A172 (cell line): ENCODE measurements at places on chromosomes 6 and 20. TPM values are rescaled to one million over a fixed set of nuclear protein-coding genes. Genes with fewer than 3 reads are reported as not detected.

DNA sequence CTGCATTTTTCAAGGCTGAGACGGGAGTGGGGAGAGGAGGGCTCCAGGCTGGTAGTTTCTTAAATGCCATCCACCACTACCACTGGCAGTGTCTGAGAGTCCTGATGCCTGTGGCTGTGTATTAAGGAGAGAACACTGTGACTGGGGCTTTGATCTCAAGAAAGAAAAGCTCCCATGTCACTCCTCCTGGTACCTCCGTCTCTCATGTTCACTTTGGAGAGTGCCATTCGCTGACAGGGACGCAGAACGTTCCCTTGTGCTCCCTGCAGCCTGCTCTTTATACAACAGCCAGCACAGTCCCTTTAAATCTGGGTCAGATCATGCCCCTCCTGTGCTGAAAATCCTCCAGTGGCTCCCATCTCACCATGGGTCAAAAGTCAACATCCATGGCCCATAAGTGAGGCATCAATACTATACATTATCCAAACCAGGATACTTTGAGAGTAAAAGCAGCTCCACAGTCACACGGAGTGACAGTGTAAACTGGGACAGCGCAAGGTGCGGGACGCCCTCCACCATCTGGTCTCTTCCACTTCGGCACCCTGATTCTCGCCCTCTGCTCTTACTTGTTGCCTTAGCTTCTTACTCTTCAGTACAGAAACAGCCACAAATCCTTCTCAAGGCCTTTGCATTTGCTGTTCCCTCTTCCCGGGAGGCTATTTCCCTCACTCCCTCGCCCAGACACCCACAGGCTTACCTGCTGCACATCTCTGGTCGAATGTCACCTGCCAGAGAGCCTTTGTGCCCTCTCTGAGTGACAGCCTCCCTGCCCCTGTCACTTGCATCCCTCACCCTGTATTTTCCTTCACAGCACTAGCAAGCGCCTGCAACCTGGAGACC lies 20.0 kb downstream of the PDYN start:
- no peak for DNase-seq

- DNase-seq = no peak
Measured at GRCh38 chr6:151441390-151442166, 10.3 kb downstream of the RMND1 start.

- no peak for DNase-seq
Measured at GRCh38 chr20:46375771-46376170, 30.6 kb downstream of the ELMO2 start.

The ZCCHC3 gene
- 12.9 and 18.2 TPM in 2 replicates for total RNA-seq

GRCh38 chr20:51789434-51789833 lies 12.9 kb downstream of the SALL4 start:
- no peak for DNase-seq

DNA sequence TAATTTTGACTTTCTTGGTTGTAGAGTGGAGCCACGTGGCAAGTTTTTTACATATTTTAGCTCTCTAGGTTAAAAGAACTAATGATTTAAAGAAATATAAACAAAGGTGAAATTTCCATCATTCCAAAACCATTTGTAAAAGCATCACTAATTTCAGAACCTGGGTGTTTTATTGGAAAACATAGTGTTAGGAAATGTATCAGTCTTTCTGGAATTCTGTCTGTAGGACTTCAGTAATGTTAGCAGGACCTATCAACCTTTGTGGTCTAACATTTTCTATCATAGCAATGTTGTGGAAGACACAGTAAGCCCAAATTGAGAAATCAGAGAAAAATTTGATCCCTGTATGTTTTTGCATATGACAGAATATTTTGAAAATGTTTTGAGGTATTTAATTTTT lies 28.3 kb downstream of the L3MBTL3 start:
- DNase-seq = no peak

The RFX6 gene
- total RNA-seq = not detected in 2 replicates

The SMOC2 gene
- total RNA-seq = not detected in 2 replicates

- DNase-seq = peak; percentile 2
Measured at GRCh38 chr6:132960720-132961119, 146.4 kb downstream of the RPS12 start.

DNA sequence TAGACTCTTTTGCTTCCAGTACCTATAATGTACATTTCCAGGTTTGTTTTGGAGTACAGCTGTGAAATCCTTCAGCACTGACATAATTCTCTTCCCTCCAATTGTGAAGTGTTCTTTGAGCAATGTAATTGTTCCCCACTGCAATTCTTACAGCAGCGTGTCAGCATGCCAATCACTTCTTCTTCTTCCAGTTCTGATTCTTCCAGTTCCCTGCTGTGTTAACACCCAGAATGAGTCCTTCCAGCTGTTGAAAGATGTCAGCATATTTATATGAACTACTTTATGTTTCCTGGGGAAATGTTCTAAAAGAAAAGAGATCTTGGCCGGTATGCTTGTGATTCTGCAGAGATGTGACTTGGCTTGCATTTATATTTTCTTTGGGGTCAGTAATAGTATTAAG lies 213.9 kb downstream of the UNC5CL start:
- no peak for DNase-seq

- no peak for DNase-seq
Measured at GRCh38 chr20:4950437-4950836, 50.9 kb downstream of the SLC23A2 start.

- peak; percentile 48 for DNase-seq
Measured at GRCh38 chr6:82248273-82248735, 760 bp upstream of the IBTK start.

DNA sequence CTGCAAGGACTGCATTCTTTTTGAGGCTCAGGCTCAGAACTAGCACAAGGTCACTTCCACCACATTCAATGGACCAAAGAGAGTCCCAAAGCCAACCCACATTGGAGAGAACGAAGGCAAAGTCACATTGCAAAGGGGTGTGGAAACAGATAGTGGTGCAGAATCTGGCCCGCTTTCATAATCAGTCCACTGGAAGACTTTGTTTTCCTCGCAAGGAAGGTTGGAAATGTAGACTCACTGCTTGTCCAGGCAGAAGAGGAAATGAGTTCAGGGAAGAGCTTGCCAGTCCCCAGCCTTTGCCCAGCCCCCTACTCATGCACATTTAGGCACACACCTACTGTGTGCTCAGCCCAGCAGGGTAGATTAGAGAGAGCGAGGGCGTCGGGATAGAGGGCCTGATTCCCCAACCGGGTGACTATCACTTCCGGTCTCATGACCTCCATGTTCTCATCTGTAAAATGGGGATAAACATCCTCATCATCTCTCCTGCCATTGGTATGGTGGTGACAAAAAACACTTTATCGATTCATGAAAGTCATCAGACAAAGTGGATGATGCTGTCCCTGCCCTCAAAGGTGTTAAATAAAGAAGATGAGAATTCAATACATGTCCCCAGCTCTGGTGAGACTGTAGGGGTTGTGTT lies 24.3 kb upstream of the CCN5 start:
- no peak for DNase-seq

The ME1 gene
- 23.1 and 23.3 TPM in 2 replicates for total RNA-seq

The GLP1R gene
- not detected in 2 replicates for total RNA-seq

- no peak for DNase-seq
Measured at GRCh38 chr20:61835791-61836350, 229.8 kb downstream of the TAF4 start.

- no peak for DNase-seq
Measured at GRCh38 chr6:140285471-140285870, 911.0 kb upstream of the CITED2 start.

- peak; percentile 23 for DNase-seq
Measured at GRCh38 chr20:47854687-47855212, 69.5 kb upstream of the SULF2 start.

GRCh38 chr6:139443231-139444112 lies 69.0 kb upstream of the CITED2 start:
- DNase-seq = no peak

- DNase-seq = no peak
Measured at GRCh38 chr6:158778005-158778527, 41.1 kb downstream of the EZR start.

DNA sequence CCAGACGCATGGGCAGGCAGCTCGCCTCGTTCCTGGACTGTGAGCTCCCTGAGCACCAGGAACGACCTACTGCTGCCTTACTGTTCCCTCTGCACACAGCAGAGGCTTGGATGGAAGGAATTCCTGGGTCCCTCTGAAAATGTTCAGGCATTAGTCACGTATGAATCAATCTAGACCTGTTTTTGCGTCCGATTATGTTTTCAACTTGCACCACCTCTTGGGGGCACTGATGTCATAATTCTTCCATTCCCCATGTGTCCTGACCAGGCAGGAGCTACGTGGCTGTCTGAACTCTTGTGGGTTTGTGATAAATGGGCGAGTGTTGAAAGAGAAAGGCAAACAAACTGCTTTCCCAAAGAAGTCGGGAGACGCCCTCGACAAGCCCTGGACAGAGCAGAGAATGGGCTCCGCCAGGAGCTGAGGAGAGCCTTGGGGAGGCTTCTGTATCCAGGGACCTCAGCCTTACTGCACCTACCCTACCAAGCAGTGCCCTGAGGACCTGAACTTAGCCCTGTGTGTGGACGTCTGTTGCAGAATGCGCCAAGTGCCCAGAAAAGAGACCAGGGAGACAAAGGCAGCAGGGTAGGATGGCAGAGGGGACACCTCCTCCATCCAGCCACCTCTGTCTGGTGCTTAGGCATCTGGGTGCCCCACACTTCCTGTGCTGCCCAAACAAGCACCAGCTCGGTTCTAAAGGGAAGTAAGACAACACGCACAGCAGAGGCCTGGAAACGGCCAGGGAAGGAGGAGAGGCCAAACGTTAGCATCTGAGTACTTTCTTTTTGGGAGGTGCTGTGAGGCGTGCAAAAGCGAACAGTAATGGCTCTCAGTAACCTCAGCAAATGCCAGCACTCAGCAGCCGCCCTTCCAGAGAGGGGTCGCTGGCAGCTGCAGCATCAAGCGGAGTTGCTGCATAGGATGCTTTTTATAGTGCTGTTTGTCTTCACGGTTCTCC lies 124.2 kb downstream of the LY86 start:
- peak; percentile 87 for DNase-seq

The PPP1R3G gene
- 0.22 and 1.5 TPM in 2 replicates for total RNA-seq

The POU3F2 gene
- 0.91 and 0.93 TPM in 2 replicates for total RNA-seq

GRCh38 chr6:15941168-15941567 lies 187.7 kb upstream of the MYLIP start:
- no peak for DNase-seq

DNA sequence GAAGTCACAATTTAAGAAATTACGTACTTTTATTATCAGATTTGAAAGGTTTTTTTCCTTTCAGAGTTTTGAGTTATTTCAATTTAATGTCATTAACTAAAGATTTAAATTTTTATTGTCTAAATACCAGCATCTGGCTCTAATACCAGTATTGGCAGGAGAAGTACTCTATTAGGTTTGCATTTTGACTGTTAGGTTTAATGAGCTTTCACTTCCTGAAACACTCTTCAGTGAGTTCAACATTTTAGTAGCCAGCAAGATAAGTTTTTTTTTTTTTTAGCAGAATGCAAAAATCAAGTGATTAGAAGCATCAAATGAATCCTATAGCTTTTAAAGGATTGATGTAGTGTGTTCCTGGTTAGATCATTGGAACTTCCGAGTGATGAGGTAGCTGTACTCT lies 34.0 kb upstream of the SCGN start:
- DNase-seq = no peak

The ENPP5 gene
- total RNA-seq = not detected in 2 replicates

GRCh38 chr6:41676431-41676830 lies 38.2 kb downstream of the MDFI start:
- no peak for DNase-seq

DNA sequence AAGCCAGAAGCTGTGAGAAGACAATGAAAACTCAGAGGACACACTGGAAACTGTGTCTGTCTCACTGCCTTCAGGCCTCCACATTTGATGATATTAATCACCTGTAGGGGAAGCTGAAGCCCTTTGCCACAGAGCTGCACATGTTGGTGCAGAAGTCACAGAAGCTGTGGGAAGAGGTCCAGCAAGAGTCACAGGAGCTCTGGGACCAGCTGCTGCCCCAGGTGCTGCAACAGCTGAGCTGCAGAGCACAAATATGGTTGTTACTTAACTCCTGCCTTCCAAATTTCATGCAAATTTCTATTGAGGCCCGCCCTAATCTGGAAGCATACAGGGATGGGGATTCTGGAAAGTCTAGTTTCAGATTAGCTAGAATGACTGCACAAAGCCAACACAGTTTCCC lies 169.3 kb downstream of the OGFRL1 start:
- DNase-seq = no peak

The CST4 gene
- not detected in 2 replicates for total RNA-seq

- no peak for DNase-seq
Measured at GRCh38 chr6:36280467-36280866, 10.6 kb downstream of the PNPLA1 start.

- DNase-seq = no peak
Measured at GRCh38 chr20:58840816-58841538, 9.7 kb downstream of the GNAS-AS1 start.

The EYA2 gene
- 0.47 TPM in 1 of 2 replicates, not detected in the other for total RNA-seq

- DNase-seq = peak; percentile 44
Measured at GRCh38 chr6:93040375-93040774, 379.0 kb downstream of the EPHA7 start.

DNA sequence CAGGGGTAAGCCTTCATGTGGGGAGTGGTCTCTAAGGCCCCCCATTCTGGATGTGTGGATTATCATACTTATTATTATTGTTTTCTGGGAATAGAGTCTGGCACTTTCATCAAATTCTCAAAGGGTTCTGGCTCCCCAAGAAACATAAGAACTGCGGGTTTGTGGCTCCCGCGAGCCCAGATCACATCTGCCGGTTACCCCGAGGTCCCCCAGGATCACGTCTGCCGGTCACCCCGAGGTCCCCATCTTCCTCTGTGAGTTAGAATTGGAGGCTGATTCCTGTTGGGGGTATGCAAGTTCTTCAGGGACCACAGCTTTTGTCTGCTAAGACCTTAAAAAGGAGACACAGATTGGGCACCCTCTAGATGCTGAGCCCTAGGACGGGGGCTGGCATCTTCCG lies 116.7 kb upstream of the FRMD1 start:
- no peak for DNase-seq

The MOXD1 gene
- total RNA-seq = 18.5 and 27.5 TPM in 2 replicates

The DEFB132 gene
- total RNA-seq = not detected in 2 replicates

DNA sequence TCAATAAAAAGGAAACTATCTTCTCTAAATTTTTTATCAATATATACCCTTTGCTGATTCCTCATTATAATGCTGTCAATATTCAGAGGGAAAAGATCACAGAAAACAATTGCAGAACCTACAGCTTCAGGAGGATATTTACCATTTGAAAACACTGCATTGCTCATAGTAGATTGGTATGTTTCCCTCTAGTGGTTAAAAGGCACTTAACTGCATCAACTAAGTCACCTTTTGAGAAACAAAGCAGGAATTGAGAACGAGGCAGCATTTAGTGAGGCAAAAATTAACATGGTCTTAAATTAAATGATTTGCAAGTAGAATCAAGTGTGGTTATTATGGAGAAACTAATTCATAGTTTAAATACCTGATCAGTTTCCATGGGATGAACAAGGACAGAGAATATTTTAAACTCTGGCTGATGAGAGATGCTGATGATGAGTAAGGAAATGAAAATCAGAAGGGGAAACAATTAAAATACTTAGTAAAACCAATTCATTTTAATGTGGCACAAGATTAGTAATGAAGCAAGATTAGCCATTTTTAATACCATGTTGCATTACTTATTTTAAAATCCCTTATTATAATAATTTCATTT lies 642.1 kb downstream of the EPHA7 start:
- DNase-seq = peak; percentile 8
